Left cardiac atrium (tissue), 4 donors: ENCODE measurements at places on chromosomes 11 and 22.

GRCh38 chr11:123178186-123178585 lies 16.9 kb downstream of the CLMP start:
- DNase-seq, result no peak

DNA sequence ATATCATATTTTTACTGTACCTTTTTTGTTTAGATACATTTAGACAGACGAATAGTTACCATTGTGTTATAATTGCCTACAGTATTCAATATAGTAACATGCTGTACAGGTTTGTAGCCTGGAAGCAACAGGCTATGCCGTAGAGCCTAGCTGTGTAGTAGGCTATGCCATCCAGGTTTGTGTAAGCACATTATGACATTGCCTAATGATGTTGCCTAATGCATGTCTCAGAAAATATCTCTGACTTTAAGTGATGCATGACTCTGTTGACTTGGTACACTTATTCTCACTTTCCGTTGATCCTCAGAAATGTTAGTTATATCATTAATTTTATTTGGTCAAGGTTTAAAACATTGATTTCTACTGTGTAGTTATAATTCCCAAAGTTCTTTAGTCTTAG lies 39.9 kb downstream of the OR2AT4 start:
- no peak for DNase-seq

GRCh38 chr22:41991111-41991510 lies 7.5 kb upstream of the WBP2NL start:
- no peak for DNase-seq

- DNase-seq, result no peak
Measured at GRCh38 chr11:73154178-73154577, 12.1 kb upstream of the FCHSD2 start.

DNA sequence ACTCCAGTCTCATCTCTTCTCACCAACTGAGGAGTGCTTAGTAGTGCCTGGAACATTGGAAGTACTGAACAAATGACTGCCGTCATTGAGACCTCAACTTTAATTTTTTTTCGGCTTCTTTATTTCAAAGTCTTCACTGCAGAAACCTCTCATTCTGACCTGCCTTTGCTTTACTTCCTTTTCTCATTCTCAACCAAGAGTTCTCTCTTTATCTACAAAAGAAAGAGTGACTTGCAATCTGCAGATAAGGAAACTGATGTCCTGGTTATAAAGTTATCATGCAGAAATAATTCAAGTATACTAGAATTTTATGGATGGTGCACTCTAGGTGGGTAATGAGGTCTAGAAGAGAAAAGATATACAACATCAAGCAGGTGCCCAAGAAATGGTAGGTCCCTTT lies 1.2 kb upstream of the EED start:
- DNase-seq, result no peak

- DNase-seq, result no peak
Measured at GRCh38 chr11:92130421-92130831, 94.2 kb upstream of the FAT3 start.
